HepG2 (cell line): ENCODE measurements at places on chromosomes 12 and 14. TPM values are rescaled to one million over a fixed set of nuclear protein-coding genes. Genes with fewer than 3 reads are reported as not detected.

The IL26 gene
- not detected in 2 replicates for total RNA-seq

The CCDC175 gene
- not detected in 2 replicates for total RNA-seq

DNA sequence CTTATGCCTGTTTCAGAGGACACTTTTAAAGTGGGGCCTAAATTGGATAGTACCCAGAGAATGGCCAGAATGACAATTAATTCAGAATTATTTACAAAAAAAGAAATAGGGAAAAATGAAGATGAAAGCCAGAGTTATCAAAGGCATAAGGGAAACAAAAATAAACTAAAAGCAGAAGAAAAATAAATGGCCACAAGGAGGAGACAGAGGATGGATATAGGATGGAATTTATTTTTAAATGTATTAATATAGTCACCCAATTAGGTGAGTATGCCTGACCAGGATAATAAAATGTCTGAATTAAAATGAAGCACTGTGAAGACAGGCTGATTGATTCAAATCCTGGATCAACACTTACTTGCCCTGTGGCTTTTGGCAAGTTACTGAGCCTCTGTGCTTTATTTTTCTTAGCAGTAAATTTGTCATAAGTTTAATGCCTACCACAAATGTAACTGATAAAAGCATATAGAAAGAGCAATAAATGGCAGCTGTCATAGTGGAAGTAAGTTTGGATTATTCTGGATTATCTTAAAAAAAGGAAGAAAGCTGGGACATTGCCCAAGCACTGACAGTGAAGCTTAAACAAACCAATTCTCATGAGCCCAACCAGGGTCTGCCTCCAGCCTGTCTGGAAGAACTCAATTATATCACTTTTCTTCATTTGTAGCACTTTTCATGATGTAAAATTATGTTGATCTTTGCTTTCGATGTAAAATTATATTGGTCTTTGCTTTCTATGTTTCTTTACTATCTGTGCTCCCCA, 3.5 kb downstream of the CLEC9A start:
- H3K27me3 ChIP-seq: no peaks in the 10 kb centered on the region; the same call in 1 of the 2 replicates
- no peaks in the 10 kb centered on the region for H3K4me1 ChIP-seq
- no peak overlapping the region for H3K4me3 ChIP-seq
- no peak overlapping the region for H3K27ac ChIP-seq
- no peak for DNase-seq

- no peaks in the 10 kb centered on the region for H3K4me1 ChIP-seq
- H3K27ac ChIP-seq: no peak overlapping the region
- no peak for DNase-seq
Measured at GRCh38 chr12:132163041-132163910, 19.0 kb downstream of the NOC4L start.

DNA sequence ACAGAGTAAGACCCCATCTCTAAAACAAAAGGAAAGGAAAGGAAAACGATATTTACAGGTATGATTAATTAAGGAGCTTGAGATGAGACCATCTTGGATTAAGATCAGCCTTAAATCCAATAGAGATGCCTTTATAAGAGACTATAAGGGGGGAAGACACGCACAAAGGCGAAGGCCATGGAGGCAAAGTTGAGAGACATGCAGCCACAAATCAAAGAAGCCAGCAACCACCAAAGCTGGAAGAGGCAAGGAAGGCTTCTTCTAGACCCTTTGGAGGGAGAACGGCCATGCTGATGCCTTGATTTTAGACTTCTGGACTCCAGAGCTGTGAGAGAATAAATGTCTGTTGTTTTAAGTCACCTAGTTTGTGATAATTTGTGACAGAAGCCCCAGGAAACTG, 39.6 kb upstream of the MED13L start:
- no peak overlapping the region for H3K4me3 ChIP-seq
- peaks cover 5% of the 10 kb centered on the region; the same call in 1 of the 2 replicates for H3K4me1 ChIP-seq
- no peak for DNase-seq
- no peak overlapping the region for H3K27ac ChIP-seq

GRCh38 chr12:89680409-89680808, 28.2 kb downstream of the ATP2B1 start:
- H3K4me1 ChIP-seq: peaks cover 22% of the 10 kb centered on the region
- no peaks in the 10 kb centered on the region for H3K27me3 ChIP-seq
- no peak overlapping the region for H3K27ac ChIP-seq

- peaks cover 21% of the 10 kb centered on the region for H3K4me1 ChIP-seq
- H3K27ac ChIP-seq: no peak overlapping the region
- H3K36me3 ChIP-seq: no peaks in the 10 kb centered on the region
- H3K27me3 ChIP-seq: no peaks in the 10 kb centered on the region
- H3K4me3 ChIP-seq: no peak overlapping the region
Measured at GRCh38 chr12:11693601-11694000, 44.1 kb downstream of the ETV6 start.

- DNase-seq: no peak
- H3K27me3 ChIP-seq: no peaks in the 10 kb centered on the region
- no peaks in the 10 kb centered on the region for H3K36me3 ChIP-seq
- H3K4me1 ChIP-seq: peaks cover 64% of the 10 kb centered on the region
Measured at GRCh38 chr14:68625366-68626090, 167.3 kb downstream of the ZFP36L1 start.

- H3K36me3 ChIP-seq: no peaks in the 10 kb centered on the region
- H3K4me3 ChIP-seq: no peak overlapping the region
- DNase-seq: no peak
- peaks cover 11% of the 10 kb centered on the region for H3K27me3 ChIP-seq
Measured at GRCh38 chr12:42477941-42478340, 111.6 kb downstream of the PRICKLE1 start.
